Type B pancreatic cell (in vitro differentiated cells): ENCODE measurements at places on chromosomes 1 and 21.

DNA sequence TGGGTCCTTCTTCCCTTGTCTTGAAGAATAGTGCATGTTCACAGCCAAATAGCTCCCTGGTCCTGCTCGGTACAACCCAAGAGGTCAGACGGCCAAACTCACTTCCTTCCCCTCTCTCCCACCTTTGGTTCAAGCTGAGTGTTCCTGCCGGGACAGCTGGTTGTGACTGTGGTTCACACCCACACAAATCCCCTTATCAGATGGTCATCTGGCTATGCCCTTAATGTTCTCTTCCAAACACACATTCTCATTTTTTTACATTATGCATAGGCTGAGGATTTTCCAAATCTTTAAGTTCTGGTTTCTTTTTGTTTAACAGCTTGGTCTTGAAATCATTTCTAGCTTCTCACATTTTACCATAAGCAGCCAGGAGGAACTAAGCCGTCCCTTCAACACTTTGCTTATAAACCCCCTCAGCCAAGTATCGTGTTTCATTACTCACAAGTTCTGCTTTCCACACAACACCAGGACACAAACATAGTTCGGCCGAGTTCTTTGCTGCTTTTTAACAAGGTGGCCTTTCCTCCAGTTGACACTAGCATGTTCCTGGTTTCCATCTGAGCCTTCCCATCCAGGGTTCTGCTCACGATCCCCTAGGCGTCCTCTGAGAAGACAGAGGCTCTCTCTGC, 19.7 kb upstream of the TSPEAR start:
- peaks cover 25% of the 10 kb centered on the region for H3K27me3 ChIP-seq
- H3K4me3 ChIP-seq, result no peak overlapping the region
- DNase-seq, result peak; percentile 7
- peaks cover under 1% of the 10 kb centered on the region for H3K4me1 ChIP-seq
- no peak overlapping the region for H3K27ac ChIP-seq

DNA sequence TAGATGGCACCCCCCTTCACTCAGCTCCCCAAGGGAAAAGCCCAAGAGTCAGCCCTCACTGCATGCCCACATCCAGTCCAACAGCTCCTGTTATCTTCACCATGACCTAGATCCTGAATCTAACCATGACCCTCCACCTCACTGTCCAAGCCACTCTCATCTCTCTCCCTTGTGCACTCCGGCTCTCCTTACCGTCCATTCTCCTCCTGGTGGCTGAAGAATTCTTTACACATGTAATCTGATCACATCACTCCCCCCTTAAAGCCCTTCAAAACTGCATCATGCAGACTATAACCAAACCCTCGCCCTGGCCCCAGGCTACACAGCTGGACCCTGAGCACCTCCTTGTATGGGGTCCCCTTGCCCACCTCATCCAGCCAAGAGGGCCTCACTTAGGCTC, 14.0 kb upstream of the PAQR7 start:
- no peaks in the 10 kb centered on the region for H3K36me3 ChIP-seq
- no peak for DNase-seq
- peaks cover 33% of the 10 kb centered on the region for H3K4me1 ChIP-seq

GRCh38 chr1:87684713-87685205, 356.1 kb downstream of the LMO4 start:
- no peaks in the 10 kb centered on the region for H3K36me3 ChIP-seq
- peaks cover 40% of the 10 kb centered on the region for H3K4me1 ChIP-seq
- peak overlapping the region; percentile 1 for H3K27ac ChIP-seq
- H3K27me3 ChIP-seq, result no peaks in the 10 kb centered on the region
- no peak for DNase-seq

DNA sequence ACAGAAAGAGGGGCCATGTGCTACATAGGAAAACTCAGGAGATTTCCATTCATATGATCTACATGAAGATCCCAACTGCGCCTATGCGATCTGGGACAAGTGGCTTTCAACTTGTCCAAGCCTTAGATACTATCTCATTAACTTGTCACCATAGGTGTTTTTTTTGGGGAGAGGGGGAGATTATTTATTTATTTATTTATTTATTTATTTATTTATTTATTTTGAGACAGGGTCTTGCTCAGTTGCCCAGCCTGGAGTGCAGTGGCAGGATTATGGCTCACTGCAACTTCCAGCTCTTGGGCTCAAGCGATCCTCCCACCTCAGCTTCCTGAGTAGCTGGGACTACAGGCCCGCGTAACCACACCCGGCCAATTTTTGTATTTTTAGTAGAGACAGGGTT, 11.3 kb downstream of the FABP3 start:
- DNase-seq, result no peak
- H3K27ac ChIP-seq, result no peak overlapping the region
- H3K36me3 ChIP-seq, result peaks cover 26% of the 10 kb centered on the region
- H3K4me3 ChIP-seq, result no peak overlapping the region
- peaks cover 4% of the 10 kb centered on the region for H3K4me1 ChIP-seq

GRCh38 chr1:233025567-233025966, 75.2 kb downstream of the NTPCR start:
- peaks cover 4% of the 10 kb centered on the region for H3K4me1 ChIP-seq
- H3K4me3 ChIP-seq, result no peak overlapping the region
- H3K27me3 ChIP-seq, result no peaks in the 10 kb centered on the region
- DNase-seq, result no peak
- H3K36me3 ChIP-seq, result peaks cover under 1% of the 10 kb centered on the region

GRCh38 chr1:22794647-22795365, 84.2 kb downstream of the EPHB2 start:
- H3K36me3 ChIP-seq, result no peaks in the 10 kb centered on the region
- peaks cover 48% of the 10 kb centered on the region for H3K4me1 ChIP-seq
- no peak for DNase-seq
- no peak overlapping the region for H3K27ac ChIP-seq

GRCh38 chr1:238205045-238205662, 314.4 kb upstream of the ZP4 start:
- no peak overlapping the region for H3K4me3 ChIP-seq
- H3K4me1 ChIP-seq, result no peaks in the 10 kb centered on the region
- H3K27me3 ChIP-seq, result peaks cover 4% of the 10 kb centered on the region
- H3K36me3 ChIP-seq, result no peaks in the 10 kb centered on the region
- no peak overlapping the region for H3K27ac ChIP-seq
- DNase-seq, result no peak

DNA sequence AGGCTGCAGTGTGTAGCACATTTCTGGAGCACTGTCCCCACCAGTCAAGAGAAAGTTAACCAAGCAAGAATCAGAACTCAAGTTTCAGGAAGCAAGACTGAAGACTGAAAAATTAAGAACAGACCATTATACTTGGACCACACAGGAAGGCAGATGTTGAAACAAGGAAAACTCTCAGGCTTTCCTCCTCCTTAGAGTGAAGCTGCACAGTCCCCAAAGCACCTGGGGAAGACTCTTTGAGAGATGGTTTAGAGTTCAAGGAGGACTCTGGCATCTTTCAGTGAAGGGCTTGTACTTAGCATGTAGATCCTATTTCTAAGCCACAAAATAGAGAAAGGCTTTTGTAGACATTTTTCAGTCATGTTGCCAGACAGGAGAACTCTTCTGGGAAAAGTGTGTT, 113.7 kb upstream of the KCTD3 start:
- no peak for DNase-seq
- H3K4me3 ChIP-seq, result no peak overlapping the region
- peaks cover 3% of the 10 kb centered on the region for H3K27me3 ChIP-seq
- H3K4me1 ChIP-seq, result no peaks in the 10 kb centered on the region
- no peaks in the 10 kb centered on the region for H3K36me3 ChIP-seq

DNA sequence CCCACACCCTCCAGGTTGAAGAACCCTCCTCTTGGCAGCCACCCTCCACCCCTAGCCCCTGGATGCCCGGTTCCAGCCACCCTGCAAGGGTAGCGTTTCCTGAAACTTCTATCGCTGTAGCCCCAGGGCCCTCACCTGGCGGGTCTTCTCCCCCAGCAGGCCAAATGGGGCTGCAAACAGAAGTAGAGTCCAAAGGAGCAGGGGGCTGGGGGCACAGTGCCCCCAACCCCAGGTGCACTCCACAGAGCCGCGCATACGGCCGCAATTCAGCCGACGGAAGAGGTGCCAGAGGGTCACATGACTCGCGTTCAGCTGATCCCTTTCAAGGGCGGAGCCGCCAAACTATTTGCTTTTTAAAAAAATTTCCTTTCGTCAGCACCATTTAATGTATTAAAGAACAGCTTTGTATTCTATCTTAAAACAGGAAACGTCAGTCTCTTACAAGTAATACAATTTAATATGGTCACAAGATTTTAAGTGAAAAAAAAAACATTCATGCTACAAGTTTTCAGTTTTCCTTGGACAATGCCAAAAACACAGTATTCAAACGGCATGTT, at the start of gene GLMP:
GLMP (minus strand) TSS at position 289 of the 557 bp plus-strand sequence; CDS start at position 255, 34 bp downstream.
- H3K27ac ChIP-seq, result peak within 1 kb of the TSS; percentile 78
- DNase-seq, result no peak
- H3K4me1 ChIP-seq, result peaks cover 24% of the 10 kb centered on the region
- peaks cover 4% of the 10 kb centered on the region for H3K36me3 ChIP-seq

DNA sequence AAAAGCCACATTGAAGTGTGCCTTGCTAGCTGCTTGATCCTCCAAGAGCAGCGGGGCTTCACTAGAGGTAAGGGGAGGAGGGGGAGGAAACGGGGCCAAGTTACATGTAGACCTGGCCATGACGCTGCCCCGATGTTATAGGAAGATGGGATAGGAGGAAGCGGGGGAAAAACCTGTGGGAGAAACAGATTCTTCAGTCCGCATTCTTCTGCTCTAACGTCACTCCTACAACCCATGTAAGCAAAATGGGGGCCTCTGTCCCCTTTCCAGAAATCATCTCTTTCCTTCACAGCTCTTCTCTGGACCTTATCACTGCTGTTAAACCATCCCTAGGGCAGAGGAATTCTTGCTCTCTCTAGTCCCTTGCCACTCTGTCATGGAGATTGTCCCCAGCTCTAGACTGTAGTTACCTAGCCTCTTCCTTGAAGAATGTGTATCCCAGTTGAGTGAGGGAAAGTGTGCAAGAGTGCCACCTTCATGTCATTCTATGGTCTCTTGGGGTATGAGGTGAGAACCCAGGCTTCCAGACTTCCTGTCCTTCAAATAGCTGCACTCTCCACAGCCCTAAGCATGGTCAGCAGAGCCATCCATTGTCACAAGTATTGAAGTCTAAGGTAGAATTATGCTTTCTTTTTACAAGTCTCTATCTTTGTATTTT, 11.4 kb downstream of the PLEKHO1 start:
- H3K4me3 ChIP-seq, result peak overlapping the region; percentile 17
- H3K27ac ChIP-seq, result peak overlapping the region; percentile 100
- peaks cover 53% of the 10 kb centered on the region for H3K4me1 ChIP-seq
- DNase-seq, result no peak
- H3K27me3 ChIP-seq, result no peaks in the 10 kb centered on the region

GRCh38 chr1:56385314-56385713, 194.0 kb downstream of the PLPP3 start:
- H3K27me3 ChIP-seq, result no peaks in the 10 kb centered on the region
- no peak overlapping the region for H3K27ac ChIP-seq
- H3K36me3 ChIP-seq, result no peaks in the 10 kb centered on the region
- no peak overlapping the region for H3K4me3 ChIP-seq

DNA sequence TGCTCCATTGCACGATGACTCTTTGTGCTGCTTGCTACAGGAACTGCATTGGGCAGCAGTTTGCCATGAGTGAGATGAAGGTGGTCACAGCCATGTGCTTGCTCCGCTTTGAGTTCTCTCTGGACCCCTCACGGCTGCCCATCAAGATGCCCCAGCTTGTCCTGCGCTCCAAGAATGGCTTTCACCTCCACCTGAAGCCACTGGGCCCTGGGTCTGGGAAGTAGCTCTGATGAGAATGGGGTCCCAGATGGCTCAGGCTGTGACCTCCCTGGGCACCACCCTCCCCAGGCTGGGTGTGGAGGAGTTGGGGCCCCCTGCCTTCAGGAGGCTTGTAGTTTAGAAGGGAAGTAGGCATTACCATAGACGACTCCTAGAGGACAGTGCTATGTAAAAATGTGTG, 19.7 kb downstream of the CYP4B1 start:
- no peaks in the 10 kb centered on the region for H3K27me3 ChIP-seq
- H3K4me1 ChIP-seq, result no peaks in the 10 kb centered on the region
- no peak overlapping the region for H3K27ac ChIP-seq
- no peak overlapping the region for H3K4me3 ChIP-seq
- no peaks in the 10 kb centered on the region for H3K36me3 ChIP-seq

DNA sequence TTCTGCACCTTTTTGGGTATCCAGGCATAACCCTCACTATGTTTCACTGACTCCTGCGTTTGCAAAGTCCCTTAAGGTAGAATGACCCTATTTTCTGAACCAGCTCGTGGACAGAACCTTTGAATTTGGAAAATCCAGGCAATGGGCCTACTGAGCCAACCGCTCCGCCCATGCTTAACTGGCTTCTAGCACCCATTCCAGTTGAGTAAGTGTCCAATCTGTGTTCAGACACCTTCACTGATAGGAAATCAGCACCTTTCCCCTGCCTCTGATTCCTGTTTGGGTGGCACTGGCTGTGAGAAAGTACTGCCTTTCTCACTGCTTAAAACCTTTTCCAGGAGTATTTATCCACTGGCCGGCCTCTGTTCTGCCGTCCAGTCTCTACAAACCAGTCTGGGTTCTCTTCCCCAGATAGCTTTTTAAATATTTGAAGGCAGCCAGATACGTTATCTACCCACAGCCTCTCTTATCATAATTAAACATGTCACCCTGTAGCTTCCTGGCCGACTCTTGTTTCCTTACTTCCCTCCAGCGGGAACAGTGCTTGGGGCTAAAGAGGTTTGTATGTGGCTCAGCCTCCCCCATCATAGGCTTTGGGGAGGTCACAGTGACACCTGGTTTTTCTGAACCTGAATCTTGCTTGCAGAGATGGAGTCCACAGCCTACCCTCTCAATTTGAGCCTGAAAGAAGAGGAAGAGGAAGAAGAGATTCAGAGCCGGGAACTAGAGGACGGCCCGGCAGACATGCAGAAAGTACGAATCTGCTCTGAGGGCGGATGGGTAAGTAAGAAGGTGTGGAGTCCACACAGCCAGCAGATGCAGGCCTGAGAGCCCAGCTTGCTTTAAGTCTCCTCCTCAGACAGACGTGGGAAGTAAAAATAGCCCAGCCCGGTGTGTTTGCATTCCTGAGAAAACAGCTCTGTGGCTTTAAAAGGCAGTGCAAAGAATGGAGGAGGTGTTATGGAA, 1.3 kb downstream of the POGK start:
- H3K4me1 ChIP-seq, result peaks cover 35% of the 10 kb centered on the region
- no peak for DNase-seq

- H3K36me3 ChIP-seq, result no peaks in the 10 kb centered on the region
- no peak overlapping the region for H3K4me3 ChIP-seq
- peaks cover 6% of the 10 kb centered on the region for H3K27me3 ChIP-seq
- H3K4me1 ChIP-seq, result peaks cover 12% of the 10 kb centered on the region
- H3K27ac ChIP-seq, result peak overlapping the region; percentile 26
Observed at GRCh38 chr1:25186161-25187007, 45.9 kb downstream of the SYF2 start.

DNA sequence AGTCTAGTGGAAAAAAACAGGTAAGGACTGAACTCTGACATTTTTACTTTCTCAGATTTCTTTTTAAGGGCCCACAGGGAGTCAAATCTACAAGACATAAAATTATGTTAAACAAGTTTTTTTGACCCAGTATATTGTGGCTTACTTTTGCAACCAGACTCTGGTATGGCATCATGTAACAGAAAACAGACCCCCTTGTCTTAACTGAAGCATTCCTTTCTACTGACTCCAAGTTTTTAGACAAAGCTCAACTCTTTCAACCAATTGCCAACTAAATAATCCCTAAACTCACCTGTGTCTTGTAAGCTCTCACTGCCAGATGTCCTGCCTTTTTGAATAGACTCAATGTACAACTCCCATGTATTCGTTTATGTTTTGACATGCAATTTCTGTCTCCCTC, 64.3 kb downstream of the FASLG start:
- H3K4me3 ChIP-seq, result no peak overlapping the region
- H3K27ac ChIP-seq, result no peak overlapping the region
- H3K36me3 ChIP-seq, result no peaks in the 10 kb centered on the region
- DNase-seq, result no peak
- no peaks in the 10 kb centered on the region for H3K27me3 ChIP-seq
